ENCODE measurements at places on chromosomes 12 and 14.

DNA sequence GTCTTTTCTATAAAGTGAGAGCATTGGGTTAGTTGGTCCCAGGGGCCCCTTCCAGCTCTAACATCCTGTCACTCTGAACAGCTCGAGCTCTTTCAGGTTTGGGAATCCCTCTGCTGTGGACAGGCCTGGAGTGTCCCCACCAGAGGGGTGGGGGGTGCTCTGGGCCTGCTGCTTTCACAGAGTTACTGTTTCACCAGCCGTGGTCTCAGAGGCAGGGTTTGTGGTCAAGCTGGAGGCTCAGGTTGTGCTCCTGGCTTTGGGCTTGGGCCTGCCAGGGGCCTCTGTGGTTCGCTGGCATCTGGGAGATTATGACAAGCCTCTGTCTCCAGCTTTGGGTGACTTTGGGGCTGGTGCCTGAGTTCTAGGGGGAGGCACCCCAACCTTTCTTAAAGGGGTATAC is 59.6 kb downstream of the FBXL14 start:
- peaks cover 58% of the 10 kb centered on the region for H3K27me3 ChIP-seq
- H3K36me3 ChIP-seq = no peaks in the 10 kb centered on the region
- H3K27ac ChIP-seq = no peak overlapping the region
- H3K4me1 ChIP-seq = peaks cover 29% of the 10 kb centered on the region
- DNase-seq = no peak
- H3K4me3 ChIP-seq = no peak overlapping the region

DNA sequence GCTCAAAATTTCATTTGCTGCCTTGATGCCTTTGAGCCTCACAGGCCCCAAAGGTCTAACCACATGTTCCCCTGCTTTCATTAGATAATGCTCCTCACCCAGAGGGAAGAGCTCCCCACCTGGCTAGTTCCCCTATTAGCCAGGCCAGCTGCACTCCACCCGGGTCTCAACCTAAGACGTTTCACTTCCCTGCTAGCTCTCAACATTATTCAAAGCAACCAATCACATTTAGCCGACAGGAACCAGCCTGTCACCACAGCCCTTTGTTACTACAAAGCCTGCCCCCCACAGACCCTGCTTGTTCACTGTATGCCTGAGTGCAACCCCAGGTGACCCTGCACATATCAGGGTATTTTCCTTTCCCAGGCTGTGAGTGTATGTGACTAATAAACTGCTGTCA is 78.6 kb downstream of the SLC15A5 start:
- H3K36me3 ChIP-seq = no peaks in the 10 kb centered on the region
- no peak overlapping the region for H3K4me3 ChIP-seq
- no peak overlapping the region for H3K27ac ChIP-seq
- DNase-seq = no peak
- no peaks in the 10 kb centered on the region for H3K27me3 ChIP-seq
- no peaks in the 10 kb centered on the region for H3K4me1 ChIP-seq

DNA sequence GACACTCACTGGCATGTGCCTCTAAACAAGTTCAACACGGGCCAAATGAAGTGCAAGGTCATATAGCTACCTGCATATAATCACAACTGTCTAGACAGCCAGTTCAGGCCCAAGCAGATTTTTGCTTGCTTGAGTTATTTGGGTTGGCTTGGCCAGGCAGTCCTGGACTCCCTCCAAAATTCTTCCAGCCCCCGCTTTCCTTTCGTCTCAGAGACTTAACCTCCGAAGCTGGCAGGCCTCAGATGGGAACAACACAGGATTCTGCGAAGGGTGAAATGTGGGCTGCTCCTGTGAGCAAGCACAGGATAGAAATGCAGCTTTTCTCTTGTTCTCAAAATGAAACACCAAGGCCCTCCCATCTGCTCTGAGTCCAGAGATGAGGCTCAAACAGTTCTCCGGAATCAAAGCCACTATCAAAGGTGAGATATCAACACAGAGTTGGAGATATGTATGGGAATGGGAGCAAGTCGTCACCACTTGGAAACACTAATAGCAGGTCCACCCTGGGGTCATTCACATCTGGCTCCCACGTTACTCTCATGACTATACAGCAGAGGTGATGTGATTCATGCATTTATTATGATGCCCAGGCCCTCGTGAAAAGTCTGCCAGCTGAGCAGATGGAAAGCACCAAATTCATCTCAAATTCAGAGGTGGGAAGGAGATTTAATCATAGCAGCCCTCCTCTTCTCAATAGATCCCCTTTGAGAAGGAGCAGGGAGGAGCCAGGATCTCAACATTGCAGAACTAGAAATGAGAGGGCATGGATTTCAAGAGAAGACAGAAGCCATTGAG is 389.8 kb downstream of the NUAK1 start:
- DNase-seq = no peak
- no peak overlapping the region for H3K4me3 ChIP-seq
- H3K27ac ChIP-seq = no peak overlapping the region

DNA sequence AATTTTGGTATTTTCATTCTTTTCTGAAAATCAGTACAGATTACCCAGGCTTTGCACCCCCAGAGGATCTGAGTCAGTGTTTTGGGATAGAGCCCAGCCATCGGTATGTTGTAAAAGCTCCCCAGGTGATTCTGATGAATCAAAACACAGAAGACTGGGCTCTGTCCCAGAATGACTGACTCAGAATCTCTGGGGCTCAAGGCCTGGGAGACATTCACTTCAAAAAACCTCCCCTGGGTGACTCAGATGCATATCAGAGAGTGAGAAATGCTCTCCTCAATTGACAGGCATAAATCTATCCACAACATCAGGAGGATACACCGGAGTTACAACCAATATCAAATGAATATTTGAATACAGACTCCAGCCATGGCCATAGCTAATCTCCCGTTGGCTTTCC is 32.6 kb downstream of the SLC35F4 start:
- no peak for DNase-seq
- no peaks in the 10 kb centered on the region for H3K36me3 ChIP-seq
- H3K4me3 ChIP-seq = no peak overlapping the region
- no peak overlapping the region for H3K27ac ChIP-seq
- no peaks in the 10 kb centered on the region for H3K4me1 ChIP-seq

DNA sequence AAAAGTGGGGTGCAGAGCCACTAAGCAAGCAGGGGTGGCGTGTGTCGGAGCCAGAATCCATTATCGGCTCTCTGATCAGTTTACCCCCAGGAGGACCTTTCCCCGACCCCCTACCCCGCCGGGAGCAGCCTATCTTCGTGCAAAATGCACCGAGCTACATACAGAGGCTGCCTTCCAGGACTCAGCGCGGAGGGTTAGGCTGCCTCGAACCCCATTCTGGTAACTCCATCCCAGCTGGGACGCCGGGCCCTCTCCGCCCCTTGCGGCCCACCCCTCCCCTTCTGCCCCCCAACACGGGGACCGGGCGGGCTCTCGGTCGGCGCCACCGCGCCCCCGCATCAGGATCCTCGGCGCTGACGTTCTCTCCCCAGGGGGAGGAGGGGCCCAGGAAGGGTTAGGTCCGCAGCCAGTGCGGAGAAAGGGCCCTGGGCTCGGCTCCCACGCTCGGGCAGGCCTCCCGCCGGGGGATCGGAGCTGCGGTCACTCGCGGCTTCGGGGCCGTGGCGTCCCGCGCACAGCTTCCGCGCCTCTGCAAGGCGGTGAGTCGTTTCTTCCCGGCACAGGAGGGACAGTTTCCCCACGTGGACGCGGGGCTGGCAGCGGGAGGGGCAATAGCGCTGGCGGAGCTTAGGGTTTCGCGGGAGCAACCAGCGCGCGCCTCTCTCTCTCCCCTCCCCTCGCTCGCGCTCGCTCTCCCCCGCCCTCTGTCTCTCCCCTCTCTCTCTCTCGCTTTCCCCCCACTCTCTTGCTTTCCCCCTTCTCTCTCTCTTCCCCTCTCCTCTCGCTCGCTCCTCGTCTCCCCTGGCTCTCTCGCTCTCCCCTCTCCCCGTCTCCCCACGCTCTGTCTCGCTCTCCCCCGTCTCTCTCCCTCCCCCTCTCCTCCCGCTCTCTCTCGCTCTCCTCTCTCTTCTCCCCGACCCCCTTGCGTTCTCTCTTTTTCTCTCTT is 12.5 kb upstream of the MAP3K9 start:
- H3K4me1 ChIP-seq = peaks cover 16% of the 10 kb centered on the region
- DNase-seq = peak; percentile 78
- peak overlapping the region; percentile 13 for H3K27ac ChIP-seq
- peaks cover 28% of the 10 kb centered on the region for H3K27me3 ChIP-seq
- H3K36me3 ChIP-seq = no peaks in the 10 kb centered on the region

DNA sequence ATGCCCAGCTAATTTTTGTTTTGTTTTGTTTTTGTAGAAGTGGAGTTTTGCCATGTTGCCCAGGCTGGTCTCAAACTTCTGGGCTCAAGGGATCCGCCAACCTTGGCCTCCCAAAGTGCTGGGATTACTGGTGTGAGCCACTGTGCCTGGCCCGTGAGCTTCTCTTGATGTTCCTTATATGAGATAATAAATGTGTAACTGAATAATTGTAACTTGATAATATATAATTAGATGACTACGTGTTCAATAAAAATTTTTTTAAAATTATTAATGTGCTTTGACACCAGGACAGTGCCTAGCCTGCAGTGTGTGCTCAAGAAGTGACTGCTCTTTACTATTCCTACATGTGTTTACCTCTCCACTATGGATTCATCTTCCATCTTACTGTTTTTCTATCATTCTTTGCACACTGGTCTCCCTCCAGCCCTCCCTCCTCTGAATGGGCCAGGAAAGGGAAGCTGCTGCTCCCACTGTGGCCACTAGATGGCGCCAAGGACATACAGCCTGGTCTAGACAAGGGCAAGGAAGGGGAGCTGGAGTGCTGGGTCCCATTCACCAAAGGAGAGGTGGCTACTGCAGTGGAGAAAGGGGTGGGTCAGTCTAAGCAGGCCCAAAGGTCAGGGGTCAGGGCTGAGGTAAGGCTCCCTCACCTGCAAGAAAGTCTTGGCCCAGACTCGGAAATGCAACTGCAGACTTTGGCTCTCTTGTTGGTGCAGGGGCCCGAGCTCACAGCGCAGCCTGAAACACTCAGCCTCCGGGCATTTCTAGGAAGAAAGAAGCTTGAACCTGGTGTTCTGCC is 14.7 kb upstream of the ZNF385A start:
- H3K36me3 ChIP-seq = peaks cover 61% of the 10 kb centered on the region
- H3K4me3 ChIP-seq = no peak overlapping the region
- peak; percentile 92 for DNase-seq
- peaks cover 6% of the 10 kb centered on the region for H3K4me1 ChIP-seq
- no peaks in the 10 kb centered on the region for H3K27me3 ChIP-seq
- H3K27ac ChIP-seq = no peak overlapping the region

DNA sequence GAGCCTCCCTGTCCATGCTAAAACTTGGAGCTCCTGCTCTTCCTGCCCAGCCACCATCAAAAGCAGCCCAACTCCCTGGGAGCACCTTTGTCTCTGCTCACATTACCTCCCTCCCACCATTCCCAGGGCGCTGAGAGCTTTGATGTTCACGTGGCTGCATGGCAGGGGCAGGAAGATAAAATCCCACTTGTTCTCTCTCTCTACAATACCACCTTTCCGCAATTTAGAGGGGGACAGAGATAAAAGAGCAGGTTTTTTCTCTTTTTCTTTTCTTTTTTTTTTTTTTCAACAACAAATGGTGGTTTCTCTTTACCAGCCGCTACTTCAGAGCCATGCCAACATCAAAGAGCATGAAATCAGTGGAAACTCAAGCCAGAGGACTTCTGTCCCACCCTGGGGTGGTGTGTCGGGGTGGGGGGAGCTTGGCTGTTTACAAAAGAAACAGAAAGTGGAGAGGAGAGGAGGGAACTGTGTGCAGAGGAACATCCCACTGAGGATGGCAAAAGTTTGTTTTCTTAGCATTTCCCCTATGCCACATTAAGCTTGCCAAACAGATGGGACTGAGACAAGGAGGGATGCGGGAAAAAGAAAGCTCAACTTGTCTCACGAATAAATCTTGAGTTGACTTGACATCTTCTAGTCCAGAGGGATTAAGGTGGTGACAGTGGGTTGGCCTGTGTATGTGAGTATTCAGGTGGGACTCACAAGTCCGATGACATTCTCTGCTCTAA is 103.7 kb upstream of the NUDT4 start:
- H3K4me3 ChIP-seq = no peak overlapping the region

- peaks cover 2% of the 10 kb centered on the region for H3K4me1 ChIP-seq
- H3K27ac ChIP-seq = no peak overlapping the region
Observed at GRCh38 chr14:70538087-70538486, 3.3 kb upstream of the ADAM20 start.

- no peak overlapping the region for H3K4me3 ChIP-seq
- no peak for DNase-seq
- H3K27me3 ChIP-seq = peaks cover 11% of the 10 kb centered on the region
- H3K36me3 ChIP-seq = no peaks in the 10 kb centered on the region
- peaks cover 7% of the 10 kb centered on the region for H3K4me1 ChIP-seq
Observed at GRCh38 chr12:70048521-70049250, 194.5 kb upstream of the CNOT2 start.

DNA sequence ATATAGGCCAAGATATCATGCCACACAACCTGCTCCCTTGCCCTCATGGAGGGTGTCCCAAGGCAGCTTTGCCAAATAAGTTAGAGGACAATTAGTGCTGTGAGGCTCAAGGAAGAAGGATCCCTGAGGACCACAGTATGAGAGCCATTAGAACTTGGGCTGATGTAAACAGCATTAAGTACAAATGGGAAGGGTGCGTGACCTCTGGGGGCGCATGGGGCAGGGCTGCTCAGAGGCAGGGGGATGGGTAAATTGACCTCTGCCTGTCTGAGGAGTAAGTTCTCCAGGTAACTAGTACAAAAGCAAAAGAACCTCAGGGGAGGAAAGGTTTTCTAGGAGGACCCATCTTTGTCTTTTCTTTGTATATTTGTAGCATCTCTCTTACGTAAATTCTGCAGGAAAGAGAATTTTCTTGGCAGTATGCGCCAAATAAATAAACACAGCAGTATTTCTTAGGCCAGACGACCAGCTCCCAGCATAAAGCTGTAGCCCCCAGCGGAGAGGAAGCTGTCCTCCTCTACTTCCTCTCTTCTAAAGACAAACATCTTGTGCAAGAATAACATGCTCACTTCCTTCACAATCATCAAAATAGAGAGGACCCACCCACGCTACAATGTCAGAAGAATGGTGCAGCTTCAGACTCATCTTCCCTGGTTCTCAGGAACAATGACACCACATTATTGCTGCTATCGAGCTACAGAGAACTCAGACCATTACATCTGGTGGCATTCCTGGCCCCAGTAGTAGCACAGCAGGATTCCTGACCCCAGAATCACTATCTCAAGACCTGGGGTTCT is 16.4 kb upstream of the VWF start:
- H3K4me1 ChIP-seq = peaks cover 48% of the 10 kb centered on the region
- DNase-seq = peak; percentile 58
- H3K27me3 ChIP-seq = no peaks in the 10 kb centered on the region
- H3K36me3 ChIP-seq = no peaks in the 10 kb centered on the region
- peak overlapping the region; percentile 93 for H3K27ac ChIP-seq

- no peaks in the 10 kb centered on the region for H3K36me3 ChIP-seq
- no peaks in the 10 kb centered on the region for H3K4me1 ChIP-seq
- no peak for DNase-seq
- H3K27ac ChIP-seq = no peak overlapping the region
- no peak overlapping the region for H3K4me3 ChIP-seq
- H3K27me3 ChIP-seq = peaks cover 2% of the 10 kb centered on the region
Observed at GRCh38 chr14:53621921-53622320, 334.7 kb downstream of the BMP4 start.
